ENCODE measurements at places on chromosomes 6 and 20.

GRCh38 chr6:35052694-35053565 lies 88.2 kb downstream of the TCP11 start:
- no peak for DNase-seq

GRCh38 chr20:31719644-31720485 lies 2.8 kb downstream of the BCL2L1 start:
- no peak for DNase-seq

- DNase-seq = no peak
These were observed at the start of gene PAK5 for GRCh38 chr20:9838378-9839295. Gene PAK5 (minus strand): TSS chr20:9839076. CDS start chr20:9644328, 194,748 bp downstream.

DNA sequence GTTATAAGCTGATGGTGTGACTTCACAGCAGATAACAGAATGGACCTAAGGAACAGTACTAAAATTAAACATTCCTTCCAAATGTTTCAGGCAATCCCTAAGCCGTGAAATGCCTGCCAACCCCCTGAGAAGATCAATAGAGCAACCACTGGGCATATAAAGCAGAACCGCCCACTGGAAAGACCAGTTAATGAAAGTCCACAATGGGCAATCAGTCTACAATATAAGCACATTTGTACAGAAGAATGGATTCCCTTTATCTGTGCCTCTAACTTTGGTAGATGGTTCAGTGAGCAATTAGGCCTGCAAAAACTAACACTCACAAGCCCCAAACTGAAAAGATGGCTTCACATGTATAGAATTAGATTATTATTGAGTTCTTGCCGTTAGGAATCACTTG lies 286.6 kb downstream of the UBE3D start:
- DNase-seq = no peak

DNA sequence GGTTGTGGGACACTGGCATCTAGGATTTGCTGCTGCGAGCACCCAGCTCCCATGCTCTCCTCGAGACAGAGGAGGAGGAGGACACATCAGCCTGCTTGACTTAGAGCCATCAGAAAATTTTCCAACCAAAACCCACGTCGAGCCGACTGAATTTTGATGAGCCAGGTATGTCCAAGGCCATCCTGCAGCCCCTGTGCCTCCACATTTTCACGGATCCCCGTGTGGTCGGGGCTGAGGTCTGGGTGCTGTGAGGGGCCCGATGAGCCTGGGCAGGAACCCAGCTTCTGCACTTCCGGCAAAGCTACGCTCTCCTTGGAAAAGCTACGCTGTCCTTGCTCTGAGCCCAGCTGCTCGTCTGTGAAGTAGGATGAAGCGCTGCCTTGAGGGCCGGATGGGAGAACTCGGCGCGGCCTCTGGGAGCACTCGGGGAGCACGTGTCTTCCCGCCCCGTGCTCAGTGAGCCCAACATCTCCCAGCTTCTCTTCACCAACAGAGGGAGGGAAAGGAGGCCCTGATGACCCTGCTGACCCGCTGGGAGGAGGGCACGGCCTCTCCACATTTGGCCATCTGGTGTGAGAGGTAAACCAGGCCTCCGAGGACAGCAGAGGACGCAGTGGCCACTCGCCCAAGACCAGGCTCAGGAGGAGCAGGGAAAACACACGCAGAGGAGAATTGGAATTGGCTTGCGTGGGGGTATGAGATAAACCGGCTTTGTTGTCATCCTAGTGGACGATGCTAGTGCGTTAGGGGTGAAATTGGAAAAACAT lies 33.9 kb downstream of the PSMG4 start:
- no peak for DNase-seq

DNA sequence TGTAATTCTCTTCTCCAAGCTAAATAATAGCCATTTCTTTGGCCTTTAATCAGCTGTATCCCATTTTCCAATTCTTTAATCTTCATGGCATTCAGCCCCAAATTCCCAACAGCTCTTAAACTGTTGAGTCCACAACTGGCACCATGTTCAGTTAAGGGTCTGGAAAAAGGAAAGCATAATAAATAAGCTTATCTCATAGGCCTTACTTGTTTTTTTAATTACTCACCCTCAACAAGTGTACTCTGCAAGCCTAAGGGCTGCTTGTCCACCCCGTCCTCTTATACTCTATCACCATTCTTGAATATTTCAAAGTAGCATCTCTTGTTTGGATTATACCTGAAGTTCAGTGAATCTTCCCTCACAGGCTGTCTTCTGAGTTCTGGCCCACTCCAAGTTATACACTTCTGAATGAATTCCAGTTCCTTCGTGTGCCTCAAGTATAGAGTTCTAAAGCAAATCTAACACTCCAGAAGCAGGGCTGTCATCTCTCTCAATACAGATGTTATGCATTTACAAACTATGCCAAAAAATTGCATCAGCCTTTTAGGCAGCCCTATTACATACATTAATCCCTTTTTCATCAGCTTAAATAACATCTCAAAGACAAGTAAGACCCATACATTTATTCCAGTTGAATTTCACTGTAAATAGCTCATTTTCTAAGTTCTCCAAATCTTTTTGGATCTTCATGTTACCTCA lies 98.7 kb downstream of the COL21A1 start:
- DNase-seq = no peak
